ENCODE measurements at places on chromosomes 1 and 21. TPM values are rescaled to one million over a fixed set of nuclear protein-coding genes. Genes with fewer than 3 reads are reported as not detected.

Gene REN
- not detected for total RNA-seq

GRCh38 chr1:200733907-200734306 lies 4.8 kb upstream of the CAMSAP2 start:
- no peak for DNase-seq

DNA sequence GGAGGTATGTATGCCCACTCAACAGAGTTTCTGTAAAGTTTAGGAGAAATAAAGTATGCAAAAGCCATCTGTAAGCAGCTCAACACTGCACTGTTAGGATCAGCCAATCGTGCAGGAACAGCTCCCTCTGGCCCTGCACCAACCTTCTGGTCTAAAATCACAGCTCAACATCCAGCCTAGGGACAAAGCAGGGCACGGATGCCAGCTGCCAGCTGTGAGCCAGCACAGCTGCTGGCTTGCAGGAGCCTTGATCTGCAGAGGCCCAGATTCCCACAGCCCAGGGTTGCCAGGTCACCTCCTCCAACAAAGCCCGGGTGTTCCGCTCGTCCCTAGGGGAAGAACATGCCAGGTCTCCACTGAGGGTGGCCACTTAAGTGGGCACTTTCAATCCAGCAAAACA lies 8.6 kb downstream of the ACOT7 start:
- peak; percentile 83 for DNase-seq

- DNase-seq = no peak
These were observed 54.0 kb downstream of the CLIC6 start for GRCh38 chr21:34722684-34723300.

GRCh38 chr21:38476385-38476784 lies 21.9 kb downstream of the ERG start:
- peak; percentile 60 for DNase-seq

Gene DENND2D
- total RNA-seq = 2.5 TPM

Gene CDC42
- 234 TPM for total RNA-seq

- no peak for DNase-seq
These were observed 16.1 kb upstream of the RCAN3 start for GRCh38 chr1:24486331-24487065.

GRCh38 chr1:195335541-195335940 lies 1272.7 kb downstream of the KCNT2 start:
- DNase-seq = no peak

DNA sequence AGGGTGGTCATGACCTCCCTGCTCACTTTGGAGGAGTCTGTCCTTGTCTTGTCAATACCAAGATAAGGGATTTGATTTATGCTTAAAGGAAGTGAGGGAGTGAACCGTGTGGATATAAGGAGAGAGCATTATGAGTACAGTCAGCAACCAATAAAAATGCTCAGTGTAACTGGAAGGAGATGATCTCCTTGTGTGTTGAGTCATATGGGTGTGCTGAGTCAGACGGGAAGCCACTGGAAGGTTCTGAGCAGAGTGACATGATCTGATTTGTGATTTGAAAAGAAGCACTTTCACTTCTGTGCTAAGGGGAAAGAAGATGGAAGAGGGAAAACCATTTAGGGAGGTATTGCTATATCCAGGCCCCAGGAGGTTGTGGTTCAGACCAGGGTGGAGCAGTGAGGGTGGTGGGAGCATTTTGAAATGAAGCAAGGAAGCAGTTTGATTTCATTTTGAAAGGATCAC lies 2.5 kb upstream of the BCL10 start:
- DNase-seq = peak; percentile 35

Gene PLEKHN1
- not detected for total RNA-seq

DNA sequence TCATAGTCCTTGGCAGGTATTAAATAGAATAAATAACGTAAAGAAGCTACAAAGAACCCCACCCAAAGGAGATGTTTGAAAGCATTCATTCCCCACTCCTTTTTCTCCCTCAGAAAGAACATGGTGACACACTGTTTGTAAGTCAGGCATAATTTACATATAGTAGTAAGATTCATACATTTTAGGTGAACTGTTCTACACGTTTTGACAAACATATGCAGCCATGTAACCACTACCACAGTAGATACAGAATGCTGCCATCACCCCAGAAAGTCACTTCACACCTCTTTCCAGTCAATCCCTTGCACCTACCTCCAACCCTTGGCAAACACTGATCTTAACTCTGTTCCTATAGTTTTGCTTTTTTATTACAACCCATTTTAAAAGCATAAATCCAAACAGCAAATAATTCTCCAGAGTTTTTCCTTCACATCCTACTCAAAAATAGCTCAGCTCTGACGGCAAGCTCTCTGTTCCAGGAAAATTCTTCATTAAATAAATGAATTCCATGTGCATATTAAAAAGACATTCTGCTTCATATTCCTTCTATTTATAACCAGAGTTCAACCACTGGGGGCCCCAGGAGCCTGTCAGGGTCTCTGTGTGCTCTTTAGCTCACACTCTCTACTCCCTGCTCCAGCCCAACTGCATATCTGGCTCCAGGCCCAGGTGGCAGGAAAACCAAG lies 258.8 kb downstream of the PLPP3 start:
- peak; percentile 95 for DNase-seq

GRCh38 chr1:183370399-183371058 lies 47.7 kb downstream of the NMNAT2 start:
- no peak for DNase-seq

DNA sequence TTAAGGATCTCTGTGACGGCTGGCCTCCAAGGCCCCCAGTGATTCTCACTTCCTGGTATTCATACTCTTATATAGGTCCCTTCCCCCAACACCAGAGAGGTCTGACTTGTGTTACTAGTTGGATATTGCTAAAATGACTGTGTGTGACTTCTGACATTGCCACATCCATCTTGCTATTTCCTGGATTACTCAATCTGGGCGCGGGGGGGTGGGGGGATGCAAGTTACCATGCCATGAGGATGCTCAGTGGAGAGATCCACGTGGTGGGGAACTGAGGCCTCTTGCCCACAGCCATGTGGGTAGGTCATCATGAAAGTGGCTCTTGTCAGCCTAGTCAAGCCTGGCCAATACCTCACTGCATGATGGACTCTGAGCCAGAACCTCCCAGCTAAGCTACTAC lies 117.0 kb downstream of the UBE2U start:
- no peak for DNase-seq

DNA sequence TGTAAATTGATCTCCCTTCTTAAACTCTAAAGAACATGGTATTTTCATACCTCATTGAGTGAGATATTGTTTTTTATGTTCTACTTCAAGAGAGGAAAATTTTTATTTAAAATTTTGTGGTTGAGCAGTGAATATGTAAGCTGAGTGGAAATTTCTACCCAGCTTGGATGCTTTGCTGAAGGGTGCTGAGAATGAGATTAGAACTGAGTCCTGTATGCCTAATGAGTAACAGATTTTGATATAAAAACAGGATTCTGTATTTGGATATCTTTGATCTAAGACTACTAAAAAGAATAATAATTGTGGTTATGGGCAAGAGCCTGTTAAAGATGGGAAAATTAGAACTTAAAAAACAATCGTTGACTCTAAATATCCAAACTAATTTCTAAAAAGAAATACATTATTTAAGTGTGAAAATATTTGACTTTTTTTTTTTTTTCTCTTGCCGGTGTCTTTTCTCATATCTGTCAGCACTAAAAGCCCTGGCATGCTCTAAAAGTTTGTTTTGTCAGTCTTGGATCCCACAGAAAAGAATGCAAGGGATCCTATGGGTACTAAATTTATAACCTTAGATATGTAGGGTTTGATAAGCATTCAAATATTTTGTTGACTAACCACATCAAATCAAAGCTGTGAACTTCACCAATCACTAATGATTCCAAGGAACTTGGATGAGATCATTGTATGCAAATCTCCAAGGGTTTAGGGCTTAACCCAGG lies 652.3 kb downstream of the PTPRC start:
- no peak for DNase-seq

Gene CRP
- not detected for total RNA-seq

Gene DEPDC1
- 6.8 TPM for total RNA-seq

DNA sequence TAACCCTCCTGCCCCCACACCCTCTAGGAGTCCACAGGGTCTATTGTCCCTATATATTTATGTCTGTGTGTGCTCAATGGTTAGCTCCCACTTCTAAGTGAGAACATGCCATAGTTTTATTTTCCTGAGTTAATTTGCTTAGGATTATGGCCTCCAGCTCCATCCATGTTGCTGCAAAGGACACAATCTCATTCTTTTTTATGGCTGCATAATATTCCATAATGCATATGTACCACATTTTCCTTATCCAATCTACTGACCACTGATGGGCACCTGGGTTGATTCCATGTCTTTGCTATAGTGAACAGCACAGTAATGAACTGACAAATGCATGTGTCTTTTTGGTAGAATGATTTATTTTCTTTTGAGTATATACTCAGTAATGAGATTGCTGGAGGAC lies 13.3 kb upstream of the FHAD1 start:
- DNase-seq = no peak

DNA sequence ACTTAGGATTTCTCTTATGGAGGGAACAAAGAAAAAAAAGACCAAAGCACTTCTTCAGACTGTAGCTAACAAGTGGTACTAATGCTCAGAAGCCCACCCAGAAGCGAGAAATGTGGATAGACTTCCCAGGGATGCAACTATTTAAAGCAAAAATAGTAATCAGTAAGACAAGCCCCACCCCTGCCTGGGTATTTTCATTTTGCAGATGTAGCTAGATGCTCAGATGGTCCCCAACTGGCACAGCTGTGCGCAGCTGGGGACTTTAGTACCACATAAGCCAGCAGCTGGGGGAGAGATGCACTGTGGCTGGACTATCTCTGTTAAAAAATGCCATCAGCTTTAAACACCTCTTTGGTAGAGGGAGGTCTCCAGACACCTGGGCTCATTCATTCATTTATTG lies 77.8 kb upstream of the SPAG17 start:
- peak; percentile 72 for DNase-seq

GRCh38 chr1:115063228-115063901 lies 25.9 kb downstream of the TSPAN2 start:
- DNase-seq = no peak

Gene IFNLR1
- total RNA-seq = 0.04 TPM

Gene CLEC20A
- 0.04 TPM for total RNA-seq

- no peak for DNase-seq
These were observed 5.4 kb downstream of the GTF2B start for GRCh38 chr1:88885933-88886332.

DNA sequence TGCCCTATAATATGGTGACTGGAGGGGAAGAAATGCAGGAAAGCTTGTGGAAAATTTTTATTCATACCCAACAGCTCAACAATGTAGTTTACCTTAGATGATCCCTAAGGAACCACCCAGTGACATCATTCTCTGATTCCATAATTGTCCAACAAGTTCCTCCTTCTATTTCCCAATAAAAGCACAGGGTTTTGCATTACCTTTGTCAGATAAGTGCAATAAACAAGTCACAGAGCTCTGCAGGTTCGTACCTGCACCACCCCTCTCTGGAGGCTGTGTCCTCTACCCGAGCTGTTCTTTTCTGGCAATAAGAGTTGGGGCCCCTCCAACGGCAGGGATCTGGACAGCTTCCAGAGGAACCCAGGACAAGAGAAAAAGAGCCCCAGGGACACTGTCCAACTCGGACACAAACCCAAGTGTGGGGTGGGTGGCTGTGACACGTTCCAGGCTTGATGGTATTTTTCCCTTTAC lies 38.8 kb downstream of the RCAN1 start:
- no peak for DNase-seq

Gene TRIM67
- total RNA-seq = 0.04 TPM

DNA sequence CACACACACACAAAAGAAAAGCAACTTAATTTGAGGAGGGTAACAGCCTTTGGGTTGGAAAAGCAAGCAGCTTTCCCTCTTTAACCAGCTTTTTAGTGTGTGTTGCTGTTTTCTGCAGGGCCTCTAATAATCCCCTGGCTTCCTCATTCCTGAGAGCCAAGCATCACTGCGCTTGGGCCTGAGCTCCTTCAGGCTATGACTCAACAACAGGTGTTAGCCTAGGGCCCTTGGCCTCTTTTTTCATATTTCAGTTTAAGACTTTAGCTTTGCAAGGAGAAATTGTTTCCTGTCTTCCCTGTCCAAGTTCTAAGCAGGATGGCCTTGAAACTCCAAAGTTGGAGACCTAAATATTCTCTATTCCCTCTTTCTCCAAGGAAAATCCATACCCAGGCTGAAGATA lies 26.2 kb upstream of the SNX27 start:
- DNase-seq = peak; percentile 87

Gene FAM177B
- total RNA-seq = 0.18 TPM

DNA sequence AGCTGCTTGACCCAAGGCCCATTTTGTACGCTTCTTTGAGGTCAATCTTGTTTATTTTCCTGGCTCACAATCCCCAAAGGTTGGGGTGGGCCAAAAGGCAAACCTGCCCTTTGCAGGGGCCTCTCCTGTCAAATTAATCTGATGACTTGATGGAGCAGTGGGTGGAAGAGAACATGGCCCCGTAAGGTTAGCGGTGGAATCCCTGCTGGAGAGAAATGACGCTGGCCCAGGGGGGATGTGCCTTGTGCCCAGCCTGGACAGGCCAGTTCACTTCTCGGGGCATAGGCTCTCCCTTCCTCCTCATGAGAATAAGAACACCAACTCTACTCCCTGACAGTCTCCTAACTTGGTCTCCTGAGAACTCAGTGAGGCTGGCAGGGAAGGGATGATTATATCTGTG lies 40.5 kb downstream of the C1orf198 start:
- no peak for DNase-seq

Gene ITSN1
- 29.7 TPM for total RNA-seq

DNA sequence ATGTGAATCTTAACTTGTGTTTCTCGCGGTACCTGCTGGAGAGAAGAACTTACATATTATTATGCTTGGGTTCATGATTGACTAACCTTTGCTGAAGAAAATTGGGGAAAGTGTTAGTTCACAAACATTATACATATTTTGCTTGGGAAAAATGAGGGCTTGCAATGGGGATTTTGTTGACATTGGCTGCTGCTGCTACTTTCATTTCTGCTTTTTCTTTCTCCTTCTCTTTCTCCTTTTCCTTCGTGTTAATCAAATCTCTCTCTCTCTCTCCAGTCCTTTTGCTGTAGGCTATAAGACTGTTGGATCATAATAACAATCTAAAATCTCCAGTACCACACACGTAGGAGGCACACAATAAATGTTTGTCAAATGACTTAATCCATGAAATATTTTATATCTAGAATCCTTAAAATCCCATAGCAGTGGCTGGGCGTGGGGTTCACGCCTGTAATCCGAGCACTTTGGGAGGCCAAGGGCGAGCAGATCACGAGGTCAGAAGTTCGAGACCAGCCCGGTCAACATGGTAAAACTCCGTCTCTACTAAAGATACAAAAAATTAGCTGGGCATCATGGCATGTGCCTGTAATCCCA lies 23.0 kb downstream of the IRF2BP2 start:
- no peak for DNase-seq

GRCh38 chr1:22810378-22810777 lies 99.7 kb downstream of the EPHB2 start:
- DNase-seq = no peak

Data from muscle of leg (tissue), 16 donors.